Progenitor cell of endocrine pancreas (in vitro differentiated cells): ENCODE measurements at places on chromosomes 7 and 10.

DNA sequence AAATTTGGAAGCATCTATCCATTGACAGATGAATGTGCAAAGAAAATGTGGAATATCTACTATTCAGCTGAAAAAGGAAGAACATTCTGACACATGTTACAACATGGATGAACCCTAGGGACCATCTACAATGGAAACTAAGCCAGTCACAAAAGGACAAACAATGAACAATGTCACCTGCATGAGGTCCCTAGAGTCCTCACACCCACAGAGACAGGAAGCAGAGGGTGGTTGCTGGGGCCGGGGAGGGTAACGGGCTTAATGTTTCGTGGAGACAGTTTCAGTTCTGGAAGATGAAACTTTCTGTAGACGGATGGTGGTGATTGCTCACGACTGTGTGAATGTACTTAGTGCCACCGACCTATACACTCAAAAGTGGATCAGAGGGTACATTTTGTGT is 282.9 kb downstream of the ADARB2 start:
- DNase-seq: no peak

DNA sequence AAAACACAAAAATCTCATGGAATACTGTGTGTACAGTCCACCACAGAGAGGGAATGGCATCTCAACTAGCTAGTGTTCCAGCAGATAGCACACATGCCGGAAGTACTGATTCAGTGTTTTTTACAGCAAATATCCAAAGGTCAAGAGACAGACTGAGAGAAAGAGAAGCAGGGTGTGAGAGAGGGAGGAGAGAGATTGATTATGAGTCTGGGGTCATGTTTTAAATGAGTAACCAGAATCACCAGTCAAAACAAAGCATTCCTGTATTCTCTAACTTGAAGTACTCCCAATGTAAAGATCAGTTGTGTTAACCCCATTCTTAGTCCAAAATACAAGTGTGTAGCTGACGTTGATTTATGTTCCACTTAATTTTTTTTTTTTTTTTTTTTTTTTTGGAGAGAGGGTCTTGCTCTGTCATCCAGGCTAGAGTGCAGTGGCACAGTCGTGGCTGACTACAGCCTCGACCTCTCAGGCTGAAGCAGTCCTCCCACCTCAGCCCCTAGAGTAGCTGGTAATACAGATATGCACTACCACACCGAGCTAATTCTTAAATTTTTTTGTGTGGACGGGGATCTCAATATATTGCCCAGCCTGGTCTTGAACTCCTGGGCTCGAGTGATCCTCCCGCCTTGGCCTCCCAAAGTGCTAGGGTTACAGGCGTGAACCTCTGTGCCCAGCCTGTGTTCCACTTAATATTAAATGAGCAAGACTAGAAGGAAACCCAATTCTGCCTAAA is 114.2 kb downstream of the TAF3 start:
- no peak for DNase-seq

DNA sequence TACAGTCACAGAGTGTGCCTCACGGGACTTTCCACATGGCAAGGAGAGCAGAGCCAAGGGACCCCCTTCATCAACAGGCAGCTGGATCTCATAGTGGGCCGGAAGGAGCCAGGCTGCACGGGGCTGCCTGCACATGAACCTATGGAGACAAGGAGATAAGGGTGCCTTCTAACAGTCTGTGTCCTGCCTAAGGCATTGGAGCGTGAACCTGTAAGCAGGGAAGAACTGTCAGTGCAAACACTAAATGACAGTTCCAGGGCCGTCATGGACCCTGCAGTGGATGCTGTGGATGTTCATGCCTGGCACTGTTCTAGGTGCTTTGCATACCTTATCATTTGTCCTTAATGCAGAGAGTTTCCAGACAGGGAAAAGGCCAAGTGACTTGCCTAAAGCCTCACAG is 85.9 kb downstream of the WIPF3 start:
- DNase-seq: no peak

- DNase-seq: no peak
Measured at GRCh38 chr7:138570715-138571114, 110.7 kb downstream of the TRIM24 start.

GRCh38 chr10:84340187-84340586 is 11.8 kb downstream of the CCSER2 start:
- DNase-seq: no peak

- DNase-seq: no peak
Measured at GRCh38 chr7:13044309-13044708, 356.9 kb downstream of the ARL4A start.

GRCh38 chr10:88680958-88681357 is 16.7 kb downstream of the LIPF start:
- no peak for DNase-seq

GRCh38 chr10:116239229-116239628 is 33.8 kb downstream of the GFRA1 start:
- no peak for DNase-seq

DNA sequence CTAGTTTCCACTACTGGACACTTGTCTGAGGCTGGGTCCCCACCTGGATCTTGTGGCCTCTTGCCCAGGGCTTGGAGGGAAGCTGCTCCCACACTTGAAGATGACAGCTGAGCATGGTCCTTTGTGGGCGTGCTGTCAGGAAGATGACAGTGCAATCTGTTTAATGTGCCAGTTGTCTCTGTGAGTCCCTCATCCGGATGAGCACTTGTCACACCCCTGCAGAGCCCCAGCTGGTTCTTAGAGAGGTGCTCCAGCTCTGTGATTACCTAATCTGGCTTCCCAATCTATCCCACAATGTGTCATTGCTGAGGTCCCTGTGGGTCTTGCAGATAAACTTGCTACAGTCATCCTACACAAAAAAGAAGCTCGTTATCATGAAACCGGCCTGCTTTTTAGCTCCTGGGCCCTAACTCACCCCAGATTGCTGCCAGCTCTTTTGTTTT is 34.8 kb upstream of the CCSER2 start:
- DNase-seq: no peak

- DNase-seq: peak; percentile 61
Measured at GRCh38 chr7:977326-978048, 2.1 kb upstream of the COX19 start.

- no peak for DNase-seq
Measured at GRCh38 chr10:110426294-110427181, 71.2 kb upstream of the DUSP5 start.

DNA sequence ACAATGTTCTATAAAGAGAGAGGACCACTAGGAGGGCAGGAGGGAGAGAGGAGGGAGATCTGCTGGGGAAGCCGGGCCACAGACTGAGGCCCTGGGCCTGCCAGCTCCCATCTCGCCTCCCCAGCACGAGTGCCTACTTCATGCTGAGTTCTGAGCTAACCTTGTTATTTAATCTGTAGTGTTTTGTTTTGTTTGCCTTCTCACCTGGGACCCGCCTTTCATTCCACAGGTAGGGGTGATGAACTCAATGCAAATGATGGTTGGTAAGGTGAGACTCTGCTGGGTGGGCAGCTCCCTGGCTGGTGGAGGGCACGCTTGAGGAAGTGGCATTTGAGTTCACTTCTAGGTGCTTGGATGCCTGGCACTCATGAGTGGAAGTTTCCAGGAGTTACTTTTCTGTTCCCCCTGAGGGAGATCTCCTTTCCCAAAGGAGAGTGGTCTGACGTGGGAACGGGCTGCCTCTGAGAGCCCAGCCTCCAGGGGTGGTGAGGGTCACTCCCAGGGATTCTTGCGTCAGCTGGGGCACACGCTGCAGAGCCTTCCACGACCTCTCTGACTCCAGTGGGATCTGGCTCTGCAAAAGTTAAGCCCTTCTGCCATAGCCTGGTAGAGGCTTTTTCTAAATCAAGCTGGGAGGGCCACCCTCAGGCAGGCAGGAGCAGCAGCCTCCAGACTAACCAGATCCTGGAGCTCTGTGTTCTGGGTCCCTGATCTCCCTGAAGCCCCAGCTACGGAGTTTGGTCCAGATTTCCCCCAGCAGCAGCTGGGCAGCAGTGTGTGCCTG is 22.4 kb downstream of the UBTD1 start:
- DNase-seq: no peak

- DNase-seq: no peak
Measured at GRCh38 chr7:17402628-17403278, 104.3 kb downstream of the AHR start.

DNA sequence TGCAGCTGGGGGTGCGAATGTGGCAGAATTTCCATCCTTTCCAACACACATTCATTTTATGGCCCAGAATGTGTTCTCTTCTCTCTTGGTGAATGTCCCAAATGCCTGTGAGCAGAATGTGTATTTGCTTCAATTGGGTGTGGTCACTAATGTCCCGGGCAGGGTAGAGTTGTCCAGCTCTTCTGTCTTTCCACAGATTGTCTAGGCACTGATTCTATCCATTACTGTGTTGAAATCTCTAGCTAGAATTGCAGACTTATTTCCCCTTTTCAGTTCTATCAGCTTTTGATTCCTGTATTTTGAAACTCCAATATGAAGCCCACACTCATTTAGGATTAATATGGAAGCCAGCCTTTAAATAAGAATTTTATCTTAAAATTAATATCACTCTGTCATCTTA is 14.0 kb upstream of the AKR1E2 start:
- no peak for DNase-seq

DNA sequence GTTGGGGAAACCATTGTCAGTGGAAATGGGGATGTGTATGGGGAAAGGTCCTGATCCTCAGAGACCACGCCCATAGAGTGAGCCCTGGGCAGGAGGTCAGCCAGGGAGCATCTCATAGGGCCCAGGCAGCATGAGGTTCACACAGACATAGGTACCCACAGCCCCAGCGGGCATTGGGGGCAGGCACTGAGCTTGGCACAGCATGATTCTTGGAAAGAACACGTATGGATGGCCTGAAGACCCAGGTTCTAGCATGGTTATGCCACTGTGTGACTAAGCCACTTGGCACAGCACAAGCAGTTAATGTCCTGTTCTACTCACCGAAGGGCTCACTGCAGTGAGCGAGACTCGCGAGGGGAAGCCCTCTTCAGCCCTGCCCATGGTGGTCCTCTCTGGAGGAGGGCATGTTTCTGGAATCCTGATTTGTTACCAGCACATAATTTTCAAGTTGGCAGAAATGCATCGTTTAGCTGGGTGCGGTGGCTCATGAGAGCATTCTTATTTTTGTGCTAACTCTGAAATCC is 125.2 kb downstream of the UBE2H start:
- DNase-seq: no peak

DNA sequence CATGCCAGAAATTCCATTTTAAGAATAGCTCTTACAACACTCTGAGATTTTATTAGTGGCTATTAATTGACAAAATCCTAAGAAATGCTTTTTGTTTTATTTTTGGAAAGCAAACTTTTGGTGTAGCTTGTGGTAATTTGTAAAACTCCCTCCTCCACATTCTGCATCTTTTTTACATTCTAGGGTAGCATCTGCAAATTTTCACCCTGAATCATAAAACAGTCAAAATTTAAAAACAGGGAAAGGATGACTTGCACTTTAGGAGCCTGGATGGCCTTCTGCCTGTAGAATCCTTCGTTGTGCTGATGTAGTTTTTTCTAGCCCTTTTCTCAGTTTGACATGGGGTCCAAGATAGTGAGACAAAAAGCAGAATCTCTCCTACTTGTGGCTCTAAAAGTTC is 316.1 kb downstream of the ADRA2A start:
- DNase-seq: no peak

DNA sequence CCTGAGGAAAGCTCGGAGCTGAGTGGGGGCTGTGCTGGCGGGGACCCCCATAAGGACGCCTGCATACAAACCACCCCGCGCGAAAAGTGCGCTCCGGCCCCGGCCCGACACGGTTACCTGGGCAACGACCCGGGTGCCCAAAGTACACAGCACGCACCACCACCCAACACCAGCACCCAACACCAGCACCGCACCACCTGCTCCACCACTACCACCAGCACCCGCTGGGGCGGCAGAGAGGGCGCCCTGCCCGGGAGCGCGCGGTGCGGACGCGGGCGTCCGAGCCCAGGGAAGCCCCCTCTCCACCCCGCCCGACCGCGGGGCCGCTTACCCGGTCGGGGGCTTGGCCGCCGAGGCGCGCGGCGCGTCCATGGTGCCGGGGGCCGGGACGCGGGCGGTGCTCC is 345 bp downstream of the COBL start:
- DNase-seq: peak; percentile 41

DNA sequence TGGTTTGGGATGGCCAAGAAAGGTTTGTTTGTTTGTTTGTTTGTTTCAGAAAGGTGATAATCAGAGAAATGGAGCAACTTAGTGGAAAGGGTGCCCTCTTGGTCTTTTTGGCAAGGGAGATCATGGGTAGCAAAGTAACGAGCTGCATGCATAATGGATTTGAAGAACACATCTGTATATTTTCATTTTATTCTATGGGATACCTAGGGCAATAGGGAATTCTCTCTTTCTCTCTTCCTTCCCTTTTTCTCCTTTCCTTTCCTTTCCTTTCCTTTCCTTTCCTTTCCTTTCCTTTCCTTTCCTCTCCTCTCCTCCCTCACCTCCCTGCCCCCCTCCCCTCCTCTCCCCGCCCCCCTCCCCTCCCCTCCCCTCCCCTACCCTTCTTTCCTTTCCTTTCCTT is 492.1 kb downstream of the NEBL start:
- no peak for DNase-seq

- no peak for DNase-seq
Measured at GRCh38 chr7:114851406-114852061, 70.4 kb upstream of the MDFIC start.

DNA sequence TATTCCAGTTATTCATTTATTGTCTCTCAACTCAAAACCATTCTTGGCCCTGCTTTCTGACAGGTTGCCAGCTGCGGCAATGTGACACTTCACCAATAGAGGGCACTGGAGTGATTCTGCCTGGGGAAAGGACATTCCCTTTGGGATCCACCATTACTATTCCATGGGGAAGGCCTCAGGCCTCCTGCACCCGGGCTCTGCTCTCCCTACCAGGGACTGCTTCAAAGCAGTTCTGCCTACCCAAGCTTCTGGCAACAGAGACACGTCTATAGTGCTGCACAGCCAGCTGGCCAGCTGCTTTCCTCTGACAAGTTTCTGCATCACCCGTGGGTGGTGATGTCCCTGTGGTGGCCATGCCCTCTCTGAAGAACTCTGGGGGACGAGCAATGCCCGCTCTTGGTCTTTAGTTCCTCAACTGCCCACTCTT is 163.8 kb downstream of the ELMO1 start:
- peak; percentile 51 for DNase-seq

GRCh38 chr7:42128703-42129102 is 108.3 kb downstream of the GLI3 start:
- DNase-seq: no peak

- DNase-seq: no peak
Measured at GRCh38 chr7:144792050-144792449, 43.8 kb downstream of the TPK1 start.

- no peak for DNase-seq
Measured at GRCh38 chr10:12592967-12593366, 243.6 kb downstream of the CAMK1D start.

DNA sequence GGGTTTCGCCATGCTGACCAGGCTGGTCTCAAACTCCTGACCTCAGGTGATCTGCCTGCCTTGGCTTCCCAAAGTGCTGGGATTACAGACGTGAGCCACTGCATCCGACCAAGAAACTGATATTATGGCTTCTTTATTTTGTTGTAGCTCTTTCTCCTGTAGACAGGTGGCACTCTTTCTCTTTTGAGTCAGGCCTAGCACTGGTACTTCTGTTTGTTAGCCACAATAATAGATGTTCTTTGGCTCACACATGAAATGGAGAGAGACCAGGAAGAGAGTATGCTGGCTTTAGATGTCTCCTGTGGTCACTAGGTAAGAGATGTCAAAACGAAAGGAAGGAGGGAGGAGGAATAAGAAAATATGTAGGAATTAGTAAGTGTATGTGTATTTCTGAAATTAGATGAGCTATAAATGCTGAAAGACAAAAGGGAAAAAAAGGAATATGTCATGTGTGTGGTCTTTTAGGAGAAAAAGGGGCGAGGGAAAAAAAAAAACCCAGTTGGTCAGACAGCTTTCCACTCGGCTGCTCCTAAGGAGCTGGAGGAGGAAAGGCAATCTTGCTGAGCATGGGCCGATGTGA is 78.7 kb downstream of the CLEC2L start:
- DNase-seq: no peak
